Lung (tissue), 17 donors: ENCODE measurements at places on chromosomes 2 and 18. TPM values are rescaled to one million over a fixed set of nuclear protein-coding genes. Genes with fewer than 3 reads are reported as not detected.
A peak's percentile ranks its signal among the peaks of the same experiment; 100 is the strongest.

DNA sequence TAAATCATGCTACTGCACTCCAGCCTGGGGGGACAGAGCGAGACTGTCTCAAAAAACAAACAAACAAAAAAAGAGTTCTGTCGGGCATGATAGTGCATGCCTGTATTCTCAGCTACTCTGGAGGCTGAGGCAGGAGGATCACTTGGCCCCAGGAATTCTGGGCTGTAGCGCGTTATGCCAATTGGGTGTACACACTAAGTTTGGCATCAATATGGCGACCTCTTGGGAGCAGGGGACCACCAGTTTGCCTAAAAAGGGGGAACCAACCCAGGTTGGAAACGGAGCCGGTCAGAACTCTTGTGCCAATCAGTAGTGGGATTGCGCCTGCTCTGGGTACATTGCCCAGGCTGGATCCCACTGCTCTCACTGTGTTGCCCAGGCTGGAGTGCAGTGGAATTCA is 49.7 kb downstream of the SDC1 start:
- H3K4me3 ChIP-seq = no peak overlapping the region
- no peak for DNase-seq
- no peak overlapping the region for H3K27ac ChIP-seq
- H3K36me3 ChIP-seq = no peaks in the 10 kb centered on the region
- H3K4me1 ChIP-seq = no peaks in the 10 kb centered on the region
- no peaks in the 10 kb centered on the region for H3K27me3 ChIP-seq

DNA sequence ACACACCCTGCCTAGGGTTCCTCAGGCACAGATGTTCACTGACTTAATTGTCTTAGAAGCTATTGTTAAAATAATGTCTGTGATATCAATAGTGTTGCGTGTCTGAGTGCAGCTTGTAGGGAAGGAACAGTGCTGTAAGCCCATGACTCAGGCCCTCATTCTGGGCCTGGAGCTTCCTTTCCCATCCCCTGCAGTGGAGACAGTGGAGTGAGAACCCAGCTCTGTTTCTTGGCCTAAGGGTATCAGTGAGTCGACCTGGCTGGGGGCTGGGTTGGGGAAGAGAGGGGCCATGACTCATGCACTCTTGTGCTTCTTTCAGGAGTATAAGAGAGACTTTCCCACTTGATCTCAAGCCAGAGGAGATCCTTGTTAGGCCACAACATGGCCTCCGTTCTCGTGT is 106.8 kb downstream of the HRH4 start:
- H3K4me3 ChIP-seq = no peak overlapping the region
- no peak overlapping the region for H3K27ac ChIP-seq
- H3K4me1 ChIP-seq = no peaks in the 10 kb centered on the region
- no peaks in the 10 kb centered on the region for H3K27me3 ChIP-seq
- no peaks in the 10 kb centered on the region for H3K36me3 ChIP-seq
- DNase-seq = no peak

DNA sequence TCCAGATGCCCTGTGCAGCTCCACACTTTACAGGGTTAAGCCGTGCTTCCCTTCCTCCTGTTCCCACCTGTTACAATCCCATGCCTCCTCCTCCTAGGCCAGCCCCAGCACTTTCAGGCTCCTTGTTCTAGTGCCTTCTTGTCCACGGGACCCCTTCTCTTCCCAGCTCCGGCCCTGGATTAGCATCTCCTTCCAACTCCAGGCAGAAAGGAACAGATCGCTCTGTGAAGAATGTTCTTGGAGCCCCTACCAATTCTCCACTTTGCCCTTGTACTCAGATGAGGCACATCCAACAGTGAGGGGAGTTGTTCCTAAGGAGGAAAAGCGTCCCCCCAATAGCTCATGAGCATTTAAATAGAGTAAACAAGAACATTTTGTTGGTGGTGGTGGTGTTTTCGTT is 72.7 kb downstream of the CABLES1 start:
- no peaks in the 10 kb centered on the region for H3K27me3 ChIP-seq
- no peak overlapping the region for H3K4me3 ChIP-seq
- no peak for DNase-seq
- peak overlapping the region; percentile 15 for H3K27ac ChIP-seq
- H3K4me1 ChIP-seq = no peaks in the 10 kb centered on the region

DNA sequence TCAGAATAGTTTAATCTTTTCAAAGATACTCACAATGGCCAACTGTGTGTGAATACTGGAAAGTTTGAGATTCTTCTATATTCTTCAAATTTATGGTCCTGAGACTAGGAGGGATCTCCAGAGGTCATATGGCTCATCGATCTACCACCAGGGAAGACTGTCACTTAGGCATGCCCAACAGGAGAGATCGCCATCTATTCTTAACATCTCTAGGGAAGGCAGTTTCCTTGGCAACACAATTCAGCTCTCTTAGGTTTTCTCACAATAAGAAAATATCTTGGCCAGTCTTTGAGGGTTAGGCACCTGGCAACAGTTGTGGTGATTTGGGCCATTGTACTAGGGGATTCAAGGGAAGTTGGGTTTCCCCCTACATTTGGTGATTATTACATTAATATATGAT is 107.2 kb downstream of the GALNT3 start:
- no peaks in the 10 kb centered on the region for H3K27me3 ChIP-seq
- H3K36me3 ChIP-seq = no peaks in the 10 kb centered on the region
- no peak for DNase-seq

DNA sequence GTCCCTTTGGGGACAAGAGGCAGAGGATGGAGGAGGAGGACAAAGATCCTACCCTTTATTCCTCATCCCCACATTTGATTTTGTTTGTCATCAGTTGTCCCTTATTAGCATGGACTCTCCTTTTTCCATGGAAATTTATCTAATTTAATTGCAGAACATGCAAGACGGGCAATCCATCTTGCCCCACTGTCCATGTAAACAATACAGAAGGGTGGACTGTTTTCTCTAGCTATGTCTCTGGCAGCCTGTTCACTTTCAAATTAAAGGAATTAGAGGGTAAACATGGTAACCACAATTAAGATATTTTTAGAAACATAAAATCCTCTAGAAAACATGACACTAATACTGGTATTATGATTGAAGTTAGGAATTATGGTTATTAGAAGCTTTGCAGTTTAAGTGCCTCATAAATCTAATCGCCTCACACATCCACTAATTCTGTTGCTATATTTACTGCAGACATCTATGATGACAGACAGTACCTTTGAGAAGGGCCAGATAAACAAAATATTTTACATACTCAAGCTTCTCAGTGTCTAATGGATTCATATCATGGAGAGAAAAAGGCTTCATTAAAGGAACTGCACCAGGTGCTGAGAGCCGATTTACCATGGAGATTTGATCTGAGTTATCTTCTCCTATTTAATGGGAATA is 215.5 kb downstream of the LNPK start:
- H3K27me3 ChIP-seq = no peaks in the 10 kb centered on the region
- H3K27ac ChIP-seq = no peak overlapping the region
- DNase-seq = no peak
- H3K4me3 ChIP-seq = no peak overlapping the region
- no peaks in the 10 kb centered on the region for H3K4me1 ChIP-seq
- no peaks in the 10 kb centered on the region for H3K36me3 ChIP-seq

- no peaks in the 10 kb centered on the region for H3K4me1 ChIP-seq
- H3K36me3 ChIP-seq = no peaks in the 10 kb centered on the region
- H3K27ac ChIP-seq = no peak overlapping the region
- no peaks in the 10 kb centered on the region for H3K27me3 ChIP-seq
These were observed 186.5 kb upstream of the SKOR2 start for GRCh38 chr18:47438001-47438400.

DNA sequence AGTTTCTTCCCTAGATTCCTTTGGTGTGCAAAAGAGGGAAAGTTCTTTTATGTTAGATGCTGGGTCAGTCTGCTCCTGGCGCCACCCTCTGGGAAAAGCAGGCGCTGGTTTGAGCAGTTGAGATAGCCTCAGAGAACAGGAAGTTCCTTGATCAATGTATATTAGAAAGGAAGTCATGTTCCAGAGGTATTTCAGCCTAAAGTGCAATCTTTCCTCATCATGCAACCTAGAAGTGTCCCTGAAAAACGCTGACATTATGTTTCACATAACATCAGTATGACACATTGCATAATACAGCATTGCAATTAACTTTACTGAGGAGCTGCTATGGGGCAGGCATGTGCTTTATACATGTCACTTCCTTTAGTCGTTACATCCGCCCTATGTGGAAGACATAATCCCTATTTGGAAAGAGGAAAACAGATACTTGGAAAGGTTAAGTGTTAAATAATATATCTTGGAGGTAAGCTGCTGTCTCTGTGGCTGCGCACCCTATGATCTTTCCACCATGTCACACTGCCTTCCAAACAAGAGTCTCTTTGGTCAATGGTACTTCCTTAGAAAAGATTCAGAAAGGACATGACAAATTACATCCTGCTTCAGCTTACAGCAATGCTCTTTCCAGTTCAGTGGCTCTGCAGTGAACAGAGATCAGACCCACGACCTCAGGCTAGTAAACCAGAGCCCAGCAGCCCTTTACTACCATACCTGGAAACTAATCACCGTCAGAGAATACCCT is 369.7 kb downstream of the RAD51AP2 start:
- no peaks in the 10 kb centered on the region for H3K4me1 ChIP-seq
- H3K36me3 ChIP-seq = no peaks in the 10 kb centered on the region
- no peak overlapping the region for H3K27ac ChIP-seq
- DNase-seq = peak; percentile 43
- H3K27me3 ChIP-seq = no peaks in the 10 kb centered on the region

- no peak overlapping the region for H3K27ac ChIP-seq
- H3K4me1 ChIP-seq = no peaks in the 10 kb centered on the region
- DNase-seq = no peak
- no peaks in the 10 kb centered on the region for H3K36me3 ChIP-seq
These were observed 392.8 kb upstream of the GALNT5 start for GRCh38 chr2:156864753-156865152.

DNA sequence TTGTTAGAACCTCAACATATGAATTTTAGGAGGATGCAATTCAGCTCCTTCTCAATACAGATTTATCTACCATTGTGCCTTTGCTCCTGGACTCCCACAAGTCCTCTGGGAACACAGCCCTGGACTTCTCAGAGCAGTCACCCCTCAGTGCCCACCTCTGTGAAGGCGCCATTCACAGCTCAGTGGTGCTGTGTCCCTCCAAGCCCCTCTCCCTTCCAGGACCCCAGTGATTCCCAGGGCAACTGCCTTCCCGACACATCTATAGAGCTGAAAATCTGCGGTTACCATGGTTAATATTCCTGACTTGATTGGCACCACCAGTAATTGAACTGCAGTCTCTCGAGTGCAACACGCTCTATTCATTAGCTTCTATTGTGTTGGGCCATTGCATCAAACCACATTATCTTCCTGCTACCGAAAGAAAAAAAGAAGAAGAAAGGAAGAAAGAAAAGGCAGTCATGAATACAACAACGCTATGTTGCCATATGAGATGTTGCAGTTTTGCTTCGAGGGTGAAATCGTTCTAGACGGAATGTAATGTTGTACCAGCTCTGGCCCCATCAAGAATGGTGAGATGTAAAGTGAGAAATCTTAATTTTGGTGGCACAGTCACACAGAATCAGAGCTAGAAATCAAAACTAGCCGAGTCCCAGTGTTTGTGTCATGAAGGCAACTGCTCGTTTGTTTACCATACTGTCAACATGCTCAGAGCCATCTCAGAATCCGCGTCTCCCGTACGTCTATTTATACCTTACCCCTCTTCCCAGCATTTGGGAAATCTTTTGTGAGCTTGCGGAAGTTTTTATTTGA is 524.0 kb upstream of the ID2 start:
- H3K4me1 ChIP-seq = no peaks in the 10 kb centered on the region
- no peaks in the 10 kb centered on the region for H3K36me3 ChIP-seq
- H3K4me3 ChIP-seq = no peak overlapping the region
- no peaks in the 10 kb centered on the region for H3K27me3 ChIP-seq
- no peak overlapping the region for H3K27ac ChIP-seq

Gene SP140
- 5.5 TPM for total RNA-seq

Gene AGXT
- total RNA-seq = not detected

Gene ANKRD62
- total RNA-seq = 0.06 TPM
